ENCODE measurements at places on chromosomes 4 and X.

DNA sequence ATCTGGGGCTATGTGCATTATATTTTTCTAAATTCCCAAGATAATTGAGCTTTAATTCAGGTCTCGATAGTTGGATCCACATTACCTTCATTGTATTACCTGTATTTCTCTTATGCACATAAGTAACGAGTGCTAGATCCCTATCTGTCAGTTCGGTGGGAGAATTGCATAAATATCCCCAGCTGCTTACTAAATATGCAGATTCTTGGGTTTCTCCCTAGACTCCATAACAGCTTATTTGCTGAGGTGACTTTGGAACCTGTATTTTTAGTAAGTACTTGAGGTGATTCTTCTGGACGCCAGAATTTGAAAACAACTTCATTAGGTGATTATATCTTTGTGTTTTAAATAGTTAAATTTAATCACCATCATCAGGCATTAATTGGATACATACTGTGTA, 15.0 kb downstream of the UGT8 start:
- DNase-seq = no peak

GRCh38 chr4:10051517-10052135, 30.3 kb upstream of the SLC2A9 start:
- DNase-seq = no peak

DNA sequence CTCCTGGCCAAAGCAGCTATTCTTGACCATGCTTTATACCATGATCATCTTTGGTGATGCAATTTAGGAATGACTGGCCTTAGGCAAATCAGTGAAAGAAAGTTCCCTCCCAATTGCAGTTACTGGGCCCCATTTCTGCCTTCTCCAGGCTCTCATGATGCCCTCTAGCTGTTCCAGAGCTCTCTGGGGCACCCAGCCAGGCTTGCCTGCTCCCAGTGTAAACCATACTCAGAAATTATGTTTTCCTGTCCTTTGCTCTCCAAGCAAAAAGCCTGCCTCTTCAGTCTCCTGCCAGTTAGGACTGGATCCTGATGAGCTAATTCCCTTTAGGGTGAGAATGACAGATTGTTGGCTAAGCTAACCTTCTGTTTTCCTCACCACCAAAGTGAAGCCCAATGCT, 85.3 kb upstream of the RBPJ start:
- peak; percentile 74 for DNase-seq

DNA sequence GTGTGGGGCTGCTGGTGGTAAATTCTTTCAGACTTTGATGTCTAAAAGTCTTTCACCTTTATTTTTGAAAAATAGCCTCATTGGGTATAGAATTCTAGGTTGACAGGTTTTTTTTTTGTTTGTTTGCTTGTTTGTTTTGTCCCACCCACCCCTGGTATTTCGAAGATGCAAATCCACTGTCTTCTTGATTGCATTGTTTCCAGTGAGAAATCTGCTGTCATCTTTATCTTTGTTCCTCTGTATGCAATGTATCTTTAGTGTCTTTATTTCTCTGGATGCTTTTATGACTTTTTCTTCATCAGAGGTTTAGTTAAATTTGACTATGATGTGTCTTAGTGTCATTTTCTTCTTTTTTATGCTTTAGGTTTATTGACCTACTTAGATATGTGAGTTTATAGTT, 21.3 kb upstream of the HCCS start:
- DNase-seq = no peak

DNA sequence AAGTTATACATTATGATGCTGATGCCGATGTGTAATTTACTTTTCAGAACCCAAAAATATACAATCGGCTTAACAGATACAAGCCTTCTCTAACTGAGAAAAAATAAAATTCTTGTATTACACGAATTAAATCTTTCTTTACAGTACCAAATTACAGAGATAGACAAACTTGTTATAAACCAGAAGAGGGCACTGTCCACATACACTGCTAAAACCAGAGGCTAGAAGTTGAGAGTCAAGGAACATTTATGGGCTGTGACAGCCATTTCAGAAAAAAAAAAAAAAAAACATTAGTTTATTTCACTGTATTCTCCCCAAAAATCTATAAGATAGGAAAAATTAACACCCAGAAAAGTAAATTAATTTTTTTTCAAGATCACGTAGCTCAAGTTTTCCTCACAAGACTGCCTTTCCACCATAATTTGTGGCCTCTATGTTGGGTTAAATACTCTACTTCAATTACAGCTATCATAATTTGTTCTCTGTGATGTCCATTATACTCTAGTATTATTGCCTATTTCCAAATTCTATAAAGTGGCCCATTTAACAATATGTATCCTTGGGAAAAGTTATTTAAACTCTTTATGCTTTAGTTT, 12.0 kb downstream of the EREG start:
- DNase-seq = peak; percentile 24

DNA sequence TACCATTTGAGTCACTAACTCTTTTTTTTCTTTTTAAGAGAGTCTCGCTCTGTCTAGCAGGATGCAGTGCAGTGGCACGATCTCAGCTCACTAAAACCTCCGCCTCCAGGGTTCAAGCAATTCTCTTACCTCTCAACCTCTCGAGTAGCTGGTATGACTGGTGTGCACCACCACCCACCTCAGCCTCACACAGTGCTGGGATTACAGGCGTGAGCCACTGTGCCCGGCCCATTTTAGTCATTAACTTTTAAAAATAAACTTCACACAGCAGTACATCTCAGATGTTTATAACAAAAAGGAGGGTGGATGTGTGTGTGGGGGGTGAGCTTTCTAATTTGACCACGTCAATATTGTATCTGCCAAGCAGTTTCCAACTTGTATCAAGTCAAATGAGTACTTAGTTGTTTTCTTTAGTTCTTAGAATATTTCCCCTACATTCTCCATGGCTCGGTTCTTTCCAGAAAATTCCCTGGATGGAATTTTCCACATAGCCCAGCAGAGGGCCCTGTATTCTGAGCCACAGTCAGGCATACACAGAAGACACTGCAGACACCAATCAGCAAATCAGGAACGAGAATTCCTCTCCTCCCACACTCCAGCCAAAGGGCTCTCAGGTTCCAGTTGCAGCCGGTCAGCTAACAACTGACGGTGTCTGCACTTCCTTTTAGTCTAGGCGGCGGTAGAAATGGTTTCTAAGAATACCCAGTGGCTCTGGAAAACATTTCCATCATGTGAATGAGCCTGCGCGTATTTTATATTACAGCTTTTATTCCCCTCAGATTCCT, 20.1 kb upstream of the ARAF start:
- peak; percentile 83 for DNase-seq

- no peak for DNase-seq
Measured at GRCh38 chr4:79253924-79254323, 71.9 kb downstream of the NAA11 start.

GRCh38 chr4:138367942-138368341, 125.8 kb upstream of the SLC7A11 start:
- DNase-seq = no peak

GRCh38 chrX:130378024-130378669, 7.3 kb downstream of the GPR119 start:
- no peak for DNase-seq

DNA sequence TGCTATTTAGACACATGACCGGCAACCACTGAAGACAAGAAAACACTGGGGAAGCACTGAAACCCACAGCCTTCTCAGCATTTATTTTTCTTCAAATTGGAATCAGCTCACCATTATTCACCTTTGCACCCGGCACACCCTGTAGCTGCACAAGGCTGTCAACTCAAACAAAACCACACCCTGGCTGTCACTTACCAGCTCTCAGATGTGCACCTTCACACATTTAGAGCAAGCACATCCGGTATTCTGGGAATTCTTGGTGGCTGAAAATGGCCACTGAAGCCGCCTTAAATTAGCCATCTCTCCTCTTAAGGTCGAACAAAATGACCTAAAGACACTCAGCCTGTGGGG, 5.9 kb downstream of the ZFYVE28 start:
- DNase-seq = no peak

DNA sequence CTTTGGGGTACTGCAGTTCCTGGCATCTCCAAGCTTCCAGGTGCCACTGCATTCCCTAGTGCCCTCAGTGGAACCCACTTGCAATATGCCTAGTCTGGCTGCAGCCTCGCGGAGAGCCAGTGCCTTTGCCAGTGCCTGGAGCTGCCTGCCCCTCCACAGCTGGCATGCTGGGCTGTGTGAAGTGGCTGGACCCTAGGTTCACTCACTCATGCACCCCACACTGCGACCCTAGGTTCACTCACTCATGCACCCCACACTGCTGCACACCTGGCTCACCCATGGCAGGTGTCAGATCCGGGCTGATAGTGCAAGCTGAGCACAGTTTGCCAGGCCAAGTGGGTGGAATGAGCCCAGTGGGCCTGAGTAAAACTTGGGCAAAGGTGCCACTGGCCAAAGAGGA, 253.0 kb upstream of the NDST4 start:
- DNase-seq = no peak

- DNase-seq = no peak
Measured at GRCh38 chr4:44160776-44161367, 287.7 kb downstream of the KCTD8 start.

- peak; percentile 87 for DNase-seq
Measured at GRCh38 chrX:153381684-153382532, 19.2 kb downstream of the PNMA6E start.

GRCh38 chrX:2188330-2188792, 312.4 kb downstream of the DHRSX start:
- DNase-seq = no peak

DNA sequence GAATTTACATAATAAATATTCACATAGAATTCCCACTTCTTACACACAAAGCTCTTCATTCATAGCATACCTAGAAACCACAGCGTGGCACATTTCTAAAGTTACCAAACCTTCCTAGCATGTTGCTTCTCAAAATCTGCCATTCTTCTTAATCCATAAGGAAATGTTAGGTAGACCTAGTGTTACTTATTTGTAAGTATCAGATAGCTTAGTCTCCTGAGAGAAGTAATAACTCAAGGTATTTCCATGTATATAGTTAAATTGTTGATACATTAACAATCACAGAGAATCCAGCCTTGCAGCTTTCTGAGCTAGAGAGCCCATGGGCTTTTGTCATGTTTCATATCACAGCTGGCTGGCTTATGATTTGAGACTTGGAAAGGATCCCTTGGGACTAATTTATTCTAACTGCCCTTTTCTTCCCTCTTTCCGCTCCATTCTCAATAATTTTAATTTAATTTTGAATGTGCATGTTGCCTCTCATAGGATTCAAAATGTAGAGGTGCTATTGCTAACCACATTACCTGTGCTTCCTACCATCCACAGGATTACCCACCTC, 17.6 kb downstream of the SH3RF1 start:
- no peak for DNase-seq

DNA sequence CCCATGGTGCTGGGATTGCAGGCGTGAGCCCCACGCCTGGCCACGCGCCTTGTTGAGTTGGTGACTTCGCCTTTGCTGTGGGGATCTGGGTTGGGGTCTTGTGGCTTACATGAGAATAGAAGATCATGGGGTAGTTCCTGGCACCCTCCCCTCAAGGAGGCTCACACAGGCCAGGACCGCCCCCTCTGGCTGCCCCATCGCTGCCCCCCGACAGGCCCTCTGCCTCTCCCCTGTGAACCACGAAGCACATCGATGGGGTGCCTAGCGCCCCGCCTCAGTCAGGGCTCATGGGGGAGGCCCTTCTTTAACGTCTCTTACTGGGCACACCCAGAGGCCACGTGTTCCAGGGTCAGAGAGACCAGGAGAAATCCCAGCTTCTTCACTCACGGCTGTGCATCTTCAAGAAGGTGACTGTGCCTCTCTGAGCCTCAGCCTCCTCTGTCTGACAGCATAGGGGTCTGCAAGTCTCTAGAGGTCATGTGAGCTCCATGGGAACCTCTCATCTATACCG, 23.6 kb upstream of the SPON2 start:
- DNase-seq = no peak

DNA sequence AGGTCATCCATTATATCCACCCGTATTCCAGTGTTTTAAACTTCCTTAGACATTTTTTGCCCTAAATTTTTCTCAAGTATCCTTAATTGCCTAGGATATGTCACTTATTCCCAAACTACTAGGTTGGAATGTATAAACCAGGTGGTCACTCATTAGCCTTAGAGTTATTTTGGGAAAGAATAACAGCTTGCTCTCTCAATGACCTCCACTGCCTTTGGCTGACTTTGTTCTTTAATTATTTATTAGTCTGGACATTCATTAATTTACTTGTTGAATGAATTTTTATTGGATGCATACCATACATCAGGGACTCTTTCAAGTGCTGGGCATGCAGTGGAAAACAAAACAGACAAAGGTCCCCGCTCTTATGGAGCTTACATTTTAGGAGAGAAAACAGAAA, 609.3 kb upstream of the IGFBP7 start:
- DNase-seq = no peak

GRCh38 chr4:183098019-183098722, 886 bp upstream of the WWC2 start:
- peak; percentile 68 for DNase-seq

- DNase-seq = no peak
Measured at GRCh38 chr4:128600410-128600809, 209.1 kb upstream of the JADE1 start.

- no peak for DNase-seq
Measured at GRCh38 chr4:7845493-7846128, 94.0 kb downstream of the AFAP1 start.

- no peak for DNase-seq
Measured at GRCh38 chr4:86967073-86967472, 32.3 kb downstream of the AFF1 start.

DNA sequence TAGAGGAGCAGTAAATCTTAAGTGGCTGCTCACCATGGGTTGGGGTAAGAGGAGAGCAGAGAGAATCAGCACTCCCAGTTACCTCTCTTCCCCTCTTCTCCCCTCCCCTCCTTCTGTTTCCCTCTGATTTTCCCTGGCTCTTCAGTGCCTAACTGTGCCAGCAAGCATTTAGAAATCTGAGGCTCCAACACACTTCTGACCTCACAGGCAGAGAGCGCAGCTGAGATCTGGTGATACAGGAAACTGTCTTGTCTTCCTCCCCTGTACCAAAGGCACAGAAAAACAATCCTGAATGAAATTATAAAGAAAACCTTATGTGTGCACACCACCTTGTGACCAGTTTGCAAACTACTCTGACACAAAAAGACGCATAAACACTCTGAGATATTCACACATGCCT, 82.4 kb upstream of the SMIM10 start:
- no peak for DNase-seq

GRCh38 chr4:159278399-159278798, 175.5 kb downstream of the RAPGEF2 start:
- no peak for DNase-seq

DNA sequence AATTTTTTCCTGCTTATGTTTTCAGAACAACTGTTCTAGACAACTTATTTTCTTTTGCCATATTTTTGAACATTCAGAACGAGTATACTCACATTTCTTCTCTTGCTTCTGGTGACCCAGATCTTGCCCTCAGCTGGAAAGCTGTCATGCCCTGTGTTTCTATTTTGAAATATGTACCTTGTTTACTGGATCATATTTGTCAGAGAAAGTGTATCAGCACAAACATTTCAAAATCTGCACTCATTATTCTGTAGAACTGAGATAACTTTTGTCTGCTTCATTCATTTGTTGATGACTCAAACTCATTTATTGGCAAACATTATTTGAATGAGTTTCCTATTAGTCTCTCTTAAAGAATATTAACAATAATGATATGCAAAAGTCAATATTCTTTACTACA, 46.2 kb upstream of the FAM9A start:
- DNase-seq = no peak
